ENCODE measurements at places on chromosomes 7 and 10.

- DNase-seq, result no peak
Measured at GRCh38 chr7:159051916-159052315, 92.8 kb downstream of the VIPR2 start.

DNA sequence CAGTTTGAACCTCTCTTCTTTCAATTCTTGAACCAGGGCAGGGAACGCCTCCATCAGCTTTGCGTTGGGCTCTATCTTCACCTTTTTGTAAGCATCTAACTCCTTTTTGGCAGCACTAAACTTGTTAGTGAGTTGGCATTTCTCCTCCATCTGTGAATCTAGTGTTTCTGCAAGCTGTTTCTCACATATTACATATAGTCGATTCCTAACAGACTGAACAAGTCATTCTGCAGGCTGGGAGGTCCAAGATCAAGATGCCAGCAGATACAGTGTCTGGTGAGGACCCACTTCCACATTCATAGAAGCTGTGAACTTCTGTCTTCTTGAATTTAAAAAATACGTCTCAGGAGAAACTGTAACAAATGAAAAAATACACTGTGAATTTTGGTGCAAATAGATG lies 539.7 kb downstream of the ANKRD7 start:
- DNase-seq, result no peak

DNA sequence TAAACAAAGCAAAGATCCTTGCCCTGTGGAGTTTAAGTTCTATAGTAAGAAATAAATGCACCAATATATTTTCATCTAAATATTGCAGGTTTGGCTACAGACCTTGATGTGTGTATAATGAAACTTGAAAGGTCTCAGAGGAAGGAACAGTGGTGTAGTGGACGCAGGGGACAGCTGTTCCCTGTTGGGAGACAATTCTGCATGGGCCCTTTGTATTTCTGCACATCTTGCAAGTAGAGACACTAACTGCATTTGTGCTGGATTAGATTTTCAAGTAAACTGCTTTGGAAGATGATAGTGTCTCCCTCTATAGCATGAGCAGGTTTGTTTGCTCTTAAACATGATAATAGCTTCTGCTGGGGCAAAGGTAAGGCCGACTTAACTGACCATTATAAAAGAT lies 57.5 kb upstream of the FAM133B start:
- no peak for DNase-seq

GRCh38 chr10:131195558-131196159 lies 115.9 kb downstream of the TCERG1L start:
- DNase-seq, result no peak

DNA sequence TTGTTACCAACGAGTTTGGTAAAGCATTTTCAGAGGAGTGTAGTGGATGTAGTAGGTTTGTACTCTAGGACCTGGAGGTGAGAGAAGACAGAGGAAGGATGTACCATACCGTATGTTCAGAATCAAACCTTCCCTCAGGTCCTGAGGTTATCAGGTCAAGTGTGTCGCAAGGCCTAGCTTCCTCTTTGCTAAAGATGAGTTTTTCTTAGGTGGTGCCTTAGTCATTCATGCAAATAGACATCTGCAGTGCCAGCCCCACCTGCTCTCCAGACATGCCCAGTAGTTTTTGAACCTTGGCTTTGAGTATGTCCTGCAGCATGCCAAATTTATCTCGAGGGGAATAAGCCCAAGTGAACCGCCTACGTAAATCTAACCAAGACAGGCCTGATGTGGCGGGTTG lies 71.3 kb downstream of the HDAC9 start:
- no peak for DNase-seq

DNA sequence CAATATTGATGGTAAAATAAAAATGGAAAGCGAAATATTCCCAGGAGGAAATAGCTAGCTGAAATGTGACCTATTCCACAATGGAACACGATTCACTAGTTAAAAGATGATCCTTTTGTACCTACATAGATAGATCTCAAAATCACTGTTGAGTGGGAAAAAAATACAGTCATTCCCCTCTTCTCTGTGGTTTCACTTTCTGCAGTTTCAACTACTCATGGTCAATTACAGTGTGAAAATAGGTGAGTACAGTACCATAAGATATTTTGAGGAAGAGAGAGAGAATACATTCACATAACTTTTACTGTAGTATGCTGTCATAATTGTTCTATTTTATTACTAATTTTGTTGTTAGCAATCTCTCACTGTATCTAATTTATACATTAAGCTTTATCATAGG lies 56.0 kb upstream of the COL13A1 start:
- DNase-seq, result no peak

GRCh38 chr7:130954918-130955564 lies 221.0 kb upstream of the KLF14 start:
- DNase-seq, result no peak

- DNase-seq, result peak; percentile 82
Measured at GRCh38 chr10:110305767-110306451, 1.2 kb upstream of the SMNDC1 start.

GRCh38 chr10:29204070-29204800 lies 84.6 kb upstream of the LYZL1 start:
- DNase-seq, result no peak

DNA sequence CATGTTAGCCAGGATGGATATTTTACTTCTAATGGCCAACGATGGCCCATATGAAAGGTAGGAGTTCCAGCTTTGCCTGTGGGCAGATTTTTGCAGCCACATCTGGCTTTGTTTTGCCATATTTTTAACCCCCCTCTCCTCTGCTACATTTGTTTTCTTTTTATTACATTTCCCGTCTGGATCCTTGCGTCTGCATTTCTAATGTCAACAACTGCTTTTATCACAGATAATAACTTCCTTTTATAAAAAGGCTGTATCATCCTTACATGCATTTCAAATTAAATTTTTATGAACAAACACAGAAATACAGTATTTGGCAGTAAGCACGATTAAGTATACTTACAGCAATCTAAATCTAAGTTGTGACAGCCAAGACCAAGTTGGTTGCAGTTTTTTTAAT lies 156.0 kb downstream of the BAMBI start:
- no peak for DNase-seq

DNA sequence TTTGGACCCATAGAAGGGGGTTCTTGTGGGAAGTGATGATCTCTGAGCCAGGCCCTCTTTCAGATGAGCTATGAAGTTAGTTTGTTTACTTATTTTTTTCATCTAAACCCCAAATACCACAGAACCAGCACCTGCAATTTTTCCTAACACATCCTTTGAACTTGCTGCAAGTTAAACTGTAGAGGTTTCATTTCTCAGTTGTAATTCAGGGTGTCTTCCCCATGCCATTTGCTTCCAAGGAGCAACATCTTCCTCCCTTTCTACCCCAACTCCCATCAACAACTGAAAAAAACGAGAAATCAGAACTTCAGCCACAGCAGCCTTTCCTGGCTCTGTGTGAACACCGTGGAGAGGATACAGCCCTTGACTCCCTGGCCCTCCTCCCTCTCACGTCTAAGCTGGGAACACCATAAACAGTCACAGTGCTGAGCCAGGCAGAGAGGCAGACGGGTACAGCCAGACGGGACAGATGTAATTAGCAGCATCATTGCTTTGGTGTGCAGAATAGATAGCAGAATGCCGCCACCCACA lies 63.6 kb downstream of the RGS10 start:
- no peak for DNase-seq

DNA sequence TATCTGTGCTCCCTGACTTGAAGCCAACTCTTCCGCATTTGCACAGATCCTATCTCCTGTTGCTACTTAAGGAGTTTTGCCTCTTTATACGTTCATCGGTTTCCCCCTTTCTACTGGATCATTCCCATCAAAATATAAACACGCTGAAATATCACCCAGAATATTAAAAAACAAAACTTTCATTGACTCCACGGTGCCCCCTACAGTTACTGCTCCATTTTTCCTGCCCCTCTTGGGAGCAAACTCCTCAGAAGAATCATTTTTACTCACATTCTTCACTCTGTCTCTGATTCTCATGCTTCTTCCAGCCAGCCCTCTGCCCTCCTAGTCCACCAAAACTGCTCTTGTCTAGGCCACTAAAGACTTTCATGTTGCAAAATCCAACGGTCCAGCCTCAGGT lies 66.4 kb downstream of the MYOF start:
- no peak for DNase-seq

DNA sequence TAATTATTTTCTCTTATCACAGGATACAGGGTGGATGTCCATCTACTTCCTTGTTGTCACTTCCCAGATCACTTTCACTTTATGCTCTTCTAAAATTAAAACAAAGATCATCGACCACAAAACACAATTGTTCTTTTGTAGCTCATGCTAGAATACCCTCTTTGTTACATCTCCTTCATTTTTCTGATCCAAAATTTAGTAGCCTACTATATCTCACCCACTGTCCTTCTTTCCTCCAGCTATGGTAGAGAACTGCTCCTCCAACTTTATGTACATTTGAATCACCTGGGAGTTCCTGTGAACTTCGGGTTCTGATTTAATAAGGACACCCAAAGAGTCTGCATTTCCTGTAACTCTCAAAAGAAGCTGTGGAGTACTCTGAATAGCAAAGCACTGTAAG lies 1.2 kb upstream of the AHR start:
- no peak for DNase-seq

Measured in SIG-M5 (cell line).